ENCODE measurements at places on chromosomes 2 and 18. TPM values are rescaled to one million over a fixed set of nuclear protein-coding genes. Genes with fewer than 3 reads are reported as not detected.

The PIK3C3 gene
- total RNA-seq, result 63.1 TPM

The CDH19 gene
- total RNA-seq, result not detected

The TRIB2 gene
- 73.6 TPM for total RNA-seq

The ASXL3 gene
- 0.05 TPM for total RNA-seq

The SERPINB5 gene
- 0.51 TPM for total RNA-seq

The RNF152 gene
- 88.8 TPM for total RNA-seq

The LYG1 gene
- 0.28 TPM for total RNA-seq

The CNGA3 gene
- not detected for total RNA-seq

The TYMS gene
- total RNA-seq, result 22.6 TPM

The C2orf78 gene
- total RNA-seq, result not detected

The PSD4 gene
- 0.79 TPM for total RNA-seq

The PSTPIP2 gene
- total RNA-seq, result 0.68 TPM

The SMARCAL1 gene
- 21.5 TPM for total RNA-seq
